Mesenteric fat pad (tissue), 1 donor: ENCODE measurements at places on chromosomes 4 and X. TPM values are rescaled to one million over a fixed set of nuclear protein-coding genes. Genes with fewer than 3 reads are reported as not detected.

Gene CXCL1
- total RNA-seq: 9.5 TPM

Gene TMEM31
- not detected for total RNA-seq

Gene PPP1R2C
- total RNA-seq: not detected

Gene SLC6A8
- total RNA-seq: 45.9 TPM

Gene SSX3
- total RNA-seq: not detected

Gene ACE2
- 6.2 TPM for total RNA-seq

- DNase-seq: no peak
Measured at GRCh38 chr4:72444092-72444491, 124.9 kb downstream of the ADAMTS3 start.

DNA sequence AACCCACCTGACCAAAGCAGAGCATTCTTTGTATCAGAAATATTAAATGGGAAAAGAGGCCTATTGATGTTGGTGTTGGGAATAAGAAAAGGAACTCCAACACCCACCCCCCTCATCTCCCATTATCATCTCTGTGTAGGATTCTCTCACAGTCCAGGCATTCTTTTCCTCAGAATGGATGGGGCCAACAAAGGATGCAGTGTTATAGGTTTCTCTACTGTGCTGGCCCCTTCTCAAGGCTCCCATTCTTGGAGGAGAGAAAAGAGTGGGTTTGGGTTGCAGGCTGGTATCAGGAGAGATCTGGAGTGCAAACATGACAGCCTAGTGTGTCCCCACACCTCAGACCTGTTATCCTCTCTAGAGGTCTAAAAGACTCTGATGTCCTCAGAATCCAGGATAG lies 59.6 kb downstream of the UGT8 start:
- no peak for DNase-seq

- DNase-seq: no peak
Measured at GRCh38 chr4:182264139-182264752, 21.0 kb downstream of the TENM3 start.

- no peak for DNase-seq
Measured at GRCh38 chrX:41029332-41029731, 55.9 kb upstream of the USP9X start.

- no peak for DNase-seq
Measured at GRCh38 chr4:57055886-57056285, 54.3 kb downstream of the IGFBP7 start.

DNA sequence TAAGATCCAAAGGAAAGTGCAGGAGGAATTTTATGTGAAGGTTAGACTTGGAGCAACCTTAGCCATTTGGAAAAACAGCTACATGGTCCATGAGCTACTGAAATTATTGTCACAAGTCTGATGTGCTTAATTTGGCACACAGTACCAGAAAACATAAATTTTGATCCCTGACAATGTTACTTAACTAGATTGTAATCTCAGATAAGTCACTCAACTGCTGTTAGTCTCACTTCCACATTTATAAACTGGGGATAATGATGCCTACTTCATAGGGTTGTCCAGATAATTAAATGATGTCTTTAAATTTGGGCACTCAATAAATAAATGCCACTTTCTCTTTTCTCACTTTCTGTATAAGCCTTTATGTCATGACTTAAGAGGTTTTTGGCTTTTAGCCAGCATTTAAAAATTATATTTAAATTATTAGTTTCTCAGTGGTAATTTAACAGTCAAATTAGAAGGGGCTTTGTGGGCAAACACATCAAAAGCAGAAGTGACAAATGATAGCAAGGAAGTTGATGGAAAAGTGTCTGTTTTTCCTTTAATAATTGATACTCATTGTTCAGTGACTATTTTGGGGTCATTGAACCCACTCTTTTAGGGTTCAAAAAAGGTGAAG lies 58.3 kb downstream of the PAQR3 start:
- no peak for DNase-seq

GRCh38 chr4:120472447-120473131 lies 405.9 kb upstream of the MAD2L1 start:
- DNase-seq: no peak

DNA sequence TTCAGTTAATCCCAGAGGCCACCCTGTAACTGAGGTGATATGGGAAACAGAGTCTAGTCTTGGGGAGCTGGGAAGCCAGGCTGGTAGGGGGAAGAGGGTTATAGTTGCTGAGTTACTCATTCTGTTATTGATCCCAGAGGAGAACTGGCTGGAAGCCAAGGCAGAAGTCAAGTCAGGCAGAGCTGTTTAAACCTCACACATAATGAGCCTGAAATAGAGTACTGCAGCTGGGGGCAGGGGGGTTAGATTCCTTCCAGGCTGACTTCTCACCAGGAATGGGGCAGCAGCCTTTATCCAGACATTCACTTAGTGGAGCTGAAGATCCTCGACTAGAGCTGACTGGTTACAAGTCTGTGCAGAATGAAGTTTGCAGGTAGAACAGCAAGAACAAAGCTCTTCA lies 144.9 kb downstream of the C4orf33 start:
- DNase-seq: no peak
